ENCODE measurements at places on chromosomes 7 and 10.
A peak's percentile ranks its signal among the peaks of the same experiment; 100 is the strongest.

- no peak for DNase-seq
Measured at GRCh38 chr7:133139350-133139749, 57.5 kb upstream of the CHCHD3 start.

- no peak for DNase-seq
Measured at GRCh38 chr7:8249121-8249520, 12.8 kb downstream of the ICA1 start.

DNA sequence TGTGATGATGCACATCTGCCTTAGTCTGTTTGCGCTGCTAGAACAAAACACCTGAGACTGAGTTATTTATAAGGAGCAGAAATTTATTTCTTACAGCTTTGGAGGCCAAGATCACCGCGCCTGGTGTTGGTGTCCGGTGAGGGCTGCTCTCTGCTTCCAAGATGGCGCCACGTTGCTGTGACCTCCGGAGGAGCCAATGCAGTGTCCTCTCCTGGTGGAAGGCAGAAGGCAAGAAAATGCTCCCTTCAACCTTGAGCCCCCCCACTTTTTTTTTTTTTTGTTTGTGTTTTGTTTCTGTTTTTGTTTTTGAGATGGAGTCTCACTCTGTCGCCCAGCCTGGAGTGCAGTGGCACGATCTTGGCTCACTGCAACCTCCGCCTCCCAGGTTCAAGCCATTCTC lies 16.0 kb upstream of the ACTR3B start:
- no peak for DNase-seq

- no peak for DNase-seq
Measured at GRCh38 chr10:100148353-100149211, 37.2 kb downstream of the ERLIN1 start.

DNA sequence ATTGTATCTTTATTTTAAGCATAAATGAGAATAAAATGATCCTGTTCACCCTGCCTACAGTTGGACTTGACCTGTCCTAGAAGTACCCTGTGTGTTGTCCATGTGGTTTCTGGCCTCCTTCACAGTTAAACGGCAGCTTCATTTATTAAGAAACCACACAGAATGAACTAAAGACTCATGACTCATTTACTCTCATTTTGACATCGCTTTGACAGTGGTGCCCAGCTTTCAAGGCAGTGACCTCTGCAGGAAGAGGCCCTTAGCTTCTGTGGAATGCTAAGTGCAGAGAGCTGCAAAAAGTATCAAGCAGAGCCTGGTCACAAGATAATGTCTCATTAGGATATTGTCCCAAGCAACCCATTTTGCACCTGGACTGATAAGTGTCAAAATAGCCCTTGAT lies 93.4 kb downstream of the AVL9 start:
- DNase-seq: no peak

DNA sequence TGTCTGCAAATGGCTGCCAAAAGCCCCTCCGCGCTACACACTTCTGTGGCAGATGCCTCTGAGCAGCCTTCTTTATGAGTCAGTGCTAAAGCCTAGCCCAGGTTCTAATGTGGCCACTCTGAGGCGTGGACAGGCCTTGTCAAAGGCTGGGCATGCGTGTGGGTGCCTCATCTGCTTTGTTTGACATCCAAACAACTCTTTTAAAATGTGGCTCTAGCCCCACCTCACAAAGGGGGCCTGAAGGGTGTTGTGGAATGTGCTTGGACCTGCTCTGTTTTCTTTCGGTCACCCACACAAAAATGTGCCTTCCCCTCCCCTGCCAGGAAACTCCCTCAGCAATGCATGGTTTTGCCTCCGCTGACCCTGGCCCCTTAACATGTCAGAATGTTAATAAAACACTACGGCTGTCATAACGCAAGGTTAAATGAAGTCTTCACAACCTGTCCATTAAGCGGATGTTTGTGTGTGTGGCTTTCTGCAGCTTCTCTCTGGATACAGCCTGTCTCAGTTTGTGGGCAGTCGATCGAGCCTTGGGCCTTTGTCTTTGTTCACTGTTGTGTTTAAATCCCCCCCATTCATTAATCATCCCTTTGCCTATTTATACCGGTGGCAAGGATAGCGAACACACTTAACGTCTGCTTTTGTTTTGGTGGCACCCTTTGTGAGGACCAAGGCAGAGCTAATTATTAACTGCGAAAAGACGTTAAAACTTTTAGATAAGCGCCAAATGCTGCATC lies 718.9 kb downstream of the LRMDA start:
- DNase-seq: no peak

- no peak for DNase-seq
Measured at GRCh38 chr7:117350027-117350426, 27.2 kb upstream of the WNT2 start.

DNA sequence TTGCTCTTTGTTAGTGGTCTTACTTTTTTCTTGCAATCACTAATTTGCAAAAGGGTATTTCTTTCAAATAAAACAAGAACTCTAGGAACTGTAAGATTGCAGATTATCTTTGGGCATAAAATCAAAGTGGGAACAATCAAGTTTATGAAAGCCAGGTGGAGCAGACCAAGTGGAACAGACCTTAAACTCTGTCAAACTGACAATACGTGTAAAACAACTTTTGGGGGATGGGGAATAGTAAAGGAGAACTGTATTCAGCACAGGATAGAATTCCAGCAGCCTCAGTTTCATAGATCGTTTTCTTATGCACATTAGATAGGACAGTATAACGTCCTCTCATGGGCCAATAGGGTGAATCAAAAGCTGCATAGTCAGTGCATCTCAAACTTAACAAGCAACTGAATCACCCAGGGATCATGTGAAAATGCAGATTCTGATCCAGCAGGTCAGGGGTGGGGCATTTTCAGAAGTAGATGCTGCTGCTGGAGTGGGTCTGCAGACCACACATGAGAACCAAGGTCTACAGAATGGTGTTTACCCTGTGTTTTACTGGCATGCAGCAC lies 120.7 kb downstream of the PIP4K2A start:
- DNase-seq: no peak

DNA sequence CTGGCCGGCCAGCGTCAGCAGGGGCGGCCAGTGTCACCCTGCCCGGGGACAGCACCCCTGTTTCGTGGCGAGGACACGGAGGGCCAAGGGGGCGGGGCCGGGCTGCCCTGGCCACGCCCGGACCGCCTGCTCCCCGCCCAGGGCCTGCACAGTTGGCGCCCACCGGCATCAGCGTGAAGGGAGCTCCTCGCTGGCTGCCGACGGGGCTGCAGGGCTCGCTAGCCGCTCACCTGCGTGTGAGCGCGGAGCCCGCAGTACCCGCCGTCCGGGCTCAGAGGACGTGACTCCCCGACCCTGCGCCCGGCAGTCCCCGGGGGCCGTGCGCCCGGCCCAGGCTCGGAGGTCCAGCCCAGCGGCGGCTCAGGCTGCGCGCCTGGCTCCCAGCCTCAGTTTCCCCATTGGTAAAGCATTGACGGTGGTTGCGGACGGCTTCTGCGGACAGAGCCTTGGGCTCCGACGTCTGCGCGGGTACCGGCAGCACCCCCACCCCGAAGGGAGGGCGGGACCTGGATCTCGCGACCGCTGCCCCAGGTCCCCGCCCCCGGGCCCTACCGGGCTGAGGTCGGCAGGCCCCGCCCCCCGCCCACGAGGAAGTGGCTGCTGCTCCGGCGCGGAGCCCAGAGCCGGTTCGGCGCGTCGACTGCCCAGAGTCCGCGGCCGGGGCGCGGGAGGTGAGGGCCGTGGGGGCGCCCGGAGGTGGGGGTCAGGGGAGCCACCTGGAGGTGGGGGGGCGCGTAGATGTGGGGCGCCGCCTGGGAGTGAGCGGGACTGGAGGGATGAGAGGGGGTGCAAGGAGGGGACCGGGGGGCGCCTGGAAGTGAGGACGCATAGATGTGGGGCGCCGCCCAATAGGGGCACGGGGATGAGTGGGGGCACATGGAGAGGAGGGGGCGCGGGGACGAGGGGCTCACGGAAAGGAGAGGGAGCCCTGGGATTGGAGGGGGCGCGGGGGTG lies at the start of gene ARPC1B:
TSS of gene ARPC1B (plus strand) at position 620 of the 954 bp plus-strand sequence. CDS start 10,985 bp downstream, outside the sequence.
- peak; percentile 66 for DNase-seq

DNA sequence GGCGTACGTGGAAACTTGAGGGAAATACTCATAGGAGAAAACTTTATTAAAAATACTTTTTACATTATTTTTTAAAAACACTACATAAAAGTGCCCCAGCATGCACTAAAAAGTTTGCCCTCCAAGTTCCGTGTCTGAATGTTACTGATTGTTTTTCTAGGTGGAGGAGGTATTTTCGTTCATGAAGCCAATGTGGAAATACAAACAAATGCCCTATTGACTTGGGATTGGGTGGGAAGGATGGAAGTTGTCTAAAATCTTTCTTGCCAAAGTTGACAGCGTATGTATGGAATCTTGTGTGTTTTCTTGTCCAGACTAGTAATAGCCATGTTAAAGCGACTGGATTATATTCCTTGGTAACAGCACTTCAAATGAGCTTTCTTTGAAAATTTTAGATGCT lies 1.2 kb downstream of the PROSER2 start:
- no peak for DNase-seq

GRCh38 chr10:75466001-75466400 lies 34.6 kb downstream of the LRMDA start:
- DNase-seq: no peak

DNA sequence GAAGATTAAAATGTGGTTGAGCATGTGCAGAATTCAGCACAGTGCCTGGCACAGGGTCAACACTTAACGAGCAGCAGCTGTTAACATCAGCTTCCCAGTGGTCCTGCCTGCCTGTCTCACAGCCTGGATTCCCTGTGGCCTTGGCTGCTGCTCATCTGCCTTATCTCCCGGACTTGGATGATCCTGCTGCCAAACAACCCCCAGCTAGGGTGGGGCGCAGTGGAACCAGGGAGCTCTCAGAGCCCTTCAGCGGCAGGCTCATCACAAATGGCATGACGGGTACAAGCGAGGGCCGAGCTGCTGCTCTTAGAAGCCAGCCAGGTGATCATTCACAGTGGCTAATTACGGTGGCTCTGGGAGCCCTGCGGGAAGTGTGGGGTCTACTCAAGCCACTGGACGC lies 13.0 kb upstream of the SMARCD3 start:
- no peak for DNase-seq

- no peak for DNase-seq
Measured at GRCh38 chr7:55026867-55027490, 8.2 kb downstream of the EGFR start.

DNA sequence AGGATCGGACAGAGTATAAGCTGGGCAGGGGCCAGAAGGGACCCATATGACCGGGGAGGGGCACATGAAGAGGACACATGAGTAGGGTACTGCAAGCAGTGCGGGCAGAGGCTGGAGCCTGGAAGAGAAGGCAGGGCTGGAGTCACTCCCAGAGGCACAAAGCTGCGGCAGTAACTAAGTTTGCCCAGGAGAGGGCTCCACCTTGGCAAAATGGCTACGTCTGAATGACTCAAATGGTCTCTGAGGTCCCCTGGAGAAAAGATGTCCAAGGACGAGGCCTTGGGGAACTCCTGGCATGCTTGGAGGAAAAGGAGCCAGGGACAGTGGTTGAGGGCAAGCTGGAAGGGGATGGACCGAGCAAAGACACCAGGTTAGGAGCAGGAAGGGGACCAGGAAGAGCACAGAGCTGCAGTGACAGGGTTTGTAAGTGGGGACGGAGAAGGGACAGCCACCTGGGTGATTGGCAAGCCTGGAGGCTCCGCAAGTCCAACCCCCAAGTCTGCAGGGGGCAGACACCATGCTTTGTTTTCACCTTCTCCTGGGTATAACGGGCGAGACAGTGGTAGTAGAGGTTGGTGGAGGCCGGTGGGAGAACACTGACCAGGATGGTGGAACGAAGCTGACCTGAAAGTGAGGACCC lies 43.1 kb upstream of the LBX1 start:
- peak; percentile 34 for DNase-seq

DNA sequence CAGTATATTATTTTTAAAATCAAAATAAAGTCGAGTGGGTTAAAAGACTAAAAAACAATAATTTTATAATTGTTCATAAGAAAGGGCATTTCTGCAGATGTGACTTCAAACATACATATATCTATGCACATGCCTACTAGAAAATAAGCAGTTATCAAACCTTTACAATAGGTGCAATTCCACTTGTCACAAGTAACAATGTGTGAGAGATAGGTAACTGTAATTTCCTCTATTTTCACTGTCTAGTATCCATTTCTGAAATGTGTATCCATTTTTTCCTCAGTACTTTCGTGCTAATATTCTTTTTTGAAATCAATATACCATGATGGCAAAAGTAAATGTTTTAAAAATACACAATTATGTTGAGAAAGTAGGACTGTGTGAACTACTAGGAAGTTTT lies 96.9 kb upstream of the GNAI1 start:
- no peak for DNase-seq

- DNase-seq: no peak
Measured at GRCh38 chr7:31963569-31964175, 106.5 kb downstream of the PDE1C start.

DNA sequence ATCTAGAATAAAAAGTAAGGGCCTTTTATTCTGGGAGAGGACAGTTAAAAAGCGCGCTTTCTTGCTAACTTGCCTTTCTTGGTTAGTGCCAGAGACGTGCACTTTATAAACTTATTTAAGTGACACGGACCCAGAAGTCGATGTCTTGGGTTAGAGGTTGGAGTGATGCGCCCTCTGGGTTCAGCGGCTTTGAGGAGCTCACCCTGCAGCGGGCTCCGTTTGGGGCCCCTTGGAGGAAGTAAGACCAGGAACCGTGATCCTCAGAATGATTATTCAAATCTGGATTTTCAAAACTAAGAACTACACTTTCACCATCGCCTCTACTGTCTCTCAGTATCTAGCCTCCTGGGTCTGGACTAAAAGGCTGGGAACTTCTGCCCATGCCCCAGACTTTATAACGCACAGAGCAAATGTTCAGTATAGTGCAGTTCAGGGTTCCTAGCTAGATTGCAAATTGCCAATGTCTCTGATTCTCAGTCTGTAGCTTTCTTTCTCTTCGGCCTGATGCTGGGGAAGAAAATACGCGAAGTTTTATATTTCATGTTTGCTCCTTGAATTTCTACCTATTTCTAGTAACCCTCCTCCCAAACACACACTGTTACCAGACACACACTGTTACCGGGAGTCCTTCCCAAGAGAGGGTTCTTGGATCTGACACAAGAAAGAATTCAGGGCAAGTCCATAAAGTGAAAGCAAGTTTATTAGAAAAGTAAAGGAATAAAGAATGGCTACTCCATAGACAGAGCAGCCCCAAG lies 18.6 kb upstream of the SMO start:
- no peak for DNase-seq

- no peak for DNase-seq
Measured at GRCh38 chr7:98821348-98821747, 48.5 kb downstream of the TMEM130 start.
